Effector CD8-positive, alpha-beta T cell (primary cell): ENCODE measurements at places on chromosomes 7 and 10.

- no peak for DNase-seq
These were observed 28.4 kb upstream of the PTPRN2 start for GRCh38 chr7:158616050-158616449.

DNA sequence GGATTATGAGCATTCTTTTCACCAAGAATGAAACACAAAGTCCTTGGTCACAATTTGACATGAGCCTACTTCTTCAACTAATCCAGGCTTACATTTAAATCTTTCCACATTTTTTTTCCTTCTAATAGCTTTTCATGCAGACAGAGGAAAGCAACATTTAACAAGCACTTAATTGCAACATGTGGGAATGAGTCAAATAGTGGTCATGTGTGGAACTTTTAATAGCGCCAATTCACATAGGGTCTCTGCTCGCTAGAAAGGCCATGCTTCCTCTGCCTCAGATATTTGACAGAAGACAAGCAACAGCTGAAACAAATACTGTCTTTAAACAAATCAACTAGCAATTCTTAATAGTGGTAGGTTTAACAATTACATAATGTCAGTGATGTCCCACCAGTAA is 285.9 kb upstream of the ETV1 start:
- DNase-seq, result no peak

- no peak for DNase-seq
These were observed 71.3 kb downstream of the VWA2 start for GRCh38 chr10:114310346-114310745.

GRCh38 chr7:47546733-47547494 is 35.0 kb downstream of the TNS3 start:
- DNase-seq, result no peak

DNA sequence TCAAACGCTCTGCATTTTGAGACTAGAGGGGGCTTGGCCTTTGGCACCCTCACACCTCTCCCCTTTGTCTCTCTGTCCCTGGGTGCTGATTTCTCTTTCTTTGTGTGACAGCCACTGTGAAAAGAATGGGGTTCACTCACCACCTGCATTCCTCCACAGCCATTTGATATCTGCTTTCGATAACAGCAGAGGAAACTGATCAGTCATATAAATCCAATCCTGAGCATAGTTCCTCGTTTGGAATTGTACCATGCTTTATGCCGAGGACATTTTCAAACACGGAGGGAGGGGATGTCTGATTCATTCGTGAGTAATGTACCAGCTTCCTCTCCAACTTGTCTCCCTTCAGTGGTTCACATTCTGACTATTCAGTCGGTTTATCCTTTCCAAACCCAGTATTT is 15.8 kb downstream of the MET start:
- DNase-seq, result no peak

- DNase-seq, result no peak
These were observed 9.2 kb upstream of the SVIL start for GRCh38 chr10:29643771-29644501.

GRCh38 chr7:128231021-128231420 is 10.1 kb upstream of the LEP start:
- DNase-seq, result no peak

- DNase-seq, result no peak
These were observed 198.8 kb downstream of the SFMBT2 start for GRCh38 chr10:7211857-7212577.

DNA sequence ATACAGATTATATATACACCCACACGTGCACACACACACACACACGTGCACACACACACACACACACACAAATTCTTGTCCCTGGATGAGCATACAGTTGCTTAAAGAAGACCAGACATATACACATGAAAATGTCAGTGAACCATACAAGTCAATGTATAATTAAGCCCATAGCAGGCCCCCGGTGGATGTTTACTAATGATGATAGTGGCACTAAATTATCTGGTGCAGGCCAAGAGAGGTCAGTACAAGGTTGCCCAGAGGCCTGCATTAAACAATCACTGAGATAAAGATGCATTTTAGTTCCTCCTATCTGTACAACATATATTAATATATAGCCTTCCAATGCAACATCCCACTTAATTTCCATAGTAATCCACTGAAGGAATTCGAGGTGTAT is 860.5 kb downstream of the LRMDA start:
- DNase-seq, result no peak

DNA sequence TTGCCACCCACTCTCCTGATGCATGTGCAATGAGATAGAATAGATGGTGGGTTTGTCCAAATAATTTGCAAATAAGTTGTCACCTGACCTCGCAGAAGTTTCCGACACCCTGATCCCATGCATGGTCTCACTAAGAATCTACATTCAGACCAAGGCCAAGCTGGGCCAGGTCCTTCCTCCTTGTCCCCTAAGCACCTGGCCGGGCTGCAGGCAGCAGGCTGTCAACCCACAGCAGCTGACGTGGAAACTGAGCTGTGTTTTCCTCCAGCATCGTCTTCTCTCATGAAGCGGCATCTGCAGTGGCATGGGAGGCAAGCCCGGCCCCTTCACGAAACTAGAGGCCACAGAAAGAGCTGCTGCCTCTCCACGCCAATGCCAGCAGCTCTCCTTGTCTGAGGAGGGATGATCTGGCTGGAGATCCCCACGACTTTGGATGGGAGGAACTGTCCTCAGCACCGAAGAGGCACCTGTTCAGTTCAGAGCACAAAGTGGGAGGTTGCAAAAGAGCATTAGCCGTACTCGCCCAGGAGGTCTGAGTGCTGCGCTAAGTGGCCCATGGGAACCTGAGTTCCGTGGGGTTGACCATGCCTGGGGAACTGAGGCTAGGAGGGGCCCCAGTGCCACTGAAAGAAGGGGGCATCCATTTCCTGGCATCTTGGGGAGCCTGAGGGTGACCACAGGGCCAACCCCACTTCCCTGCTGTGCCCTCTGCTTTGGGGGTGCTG is 110.5 kb upstream of the INSIG1 start:
- DNase-seq, result no peak

DNA sequence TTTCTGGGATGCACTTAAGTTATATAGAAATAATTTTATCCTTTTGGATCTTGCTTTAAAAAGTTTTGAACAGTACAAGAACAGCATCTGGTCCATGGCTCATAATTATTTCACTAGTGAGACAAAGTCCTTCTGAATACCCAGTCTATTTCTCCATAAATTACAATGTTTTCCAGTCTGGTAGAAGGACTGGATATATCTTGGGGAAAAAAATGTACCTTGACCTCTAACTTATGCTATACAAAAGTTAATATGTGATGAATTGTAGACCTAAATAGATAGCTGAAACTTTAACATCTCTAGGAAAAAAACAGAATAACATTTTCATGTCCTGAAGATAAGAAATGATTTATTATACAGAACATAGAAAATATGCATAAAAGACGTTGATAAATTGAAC is 88.5 kb downstream of the PPP1R9A start:
- no peak for DNase-seq

DNA sequence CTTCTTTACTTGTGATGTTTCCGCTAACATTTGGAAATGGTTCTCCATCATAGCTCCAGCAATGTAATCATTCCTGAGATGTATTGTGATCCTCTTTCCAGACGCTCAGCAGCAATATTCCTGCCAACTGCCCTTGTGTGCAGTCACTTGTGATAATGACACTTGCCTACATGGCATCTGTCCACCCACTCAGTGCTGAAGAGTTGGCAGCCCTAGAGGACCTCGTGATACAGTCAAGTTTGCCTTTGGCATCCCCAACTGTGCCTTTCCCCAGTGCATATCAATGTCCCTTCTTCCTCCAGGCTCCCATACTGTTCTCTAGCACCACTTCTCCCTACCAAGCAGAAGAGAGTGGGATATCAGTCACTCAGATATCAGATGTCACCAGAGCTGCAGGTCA is 64.9 kb downstream of the MYOF start:
- no peak for DNase-seq

- DNase-seq, result no peak
These were observed 87.0 kb downstream of the RAPGEF5 start for GRCh38 chr7:22269963-22270362.

DNA sequence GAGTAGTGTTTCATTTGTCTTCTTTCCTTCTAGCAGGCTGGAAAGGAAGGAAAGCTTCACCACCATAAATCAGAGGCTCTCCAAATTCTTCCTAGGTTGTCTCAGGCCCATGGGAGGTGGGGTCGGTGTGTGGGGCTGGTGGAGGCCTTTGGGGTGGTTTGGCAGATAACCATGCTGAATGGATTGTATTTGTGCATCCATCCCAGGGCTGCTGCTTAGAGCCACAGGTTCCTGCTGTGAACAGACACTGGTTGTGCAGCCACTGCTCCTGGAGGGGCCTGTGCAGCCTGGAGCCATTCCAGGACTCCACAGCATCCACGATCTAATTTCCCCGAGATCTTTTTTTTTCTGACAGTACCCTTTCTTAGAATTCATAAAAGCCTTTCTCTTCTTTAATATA is 741.8 kb downstream of the SUGCT start:
- DNase-seq, result no peak

GRCh38 chr7:66247380-66248078 is 42.4 kb downstream of the TPST1 start:
- no peak for DNase-seq
